ENCODE measurements at places on chromosomes 3 and 15.

- no peak for DNase-seq
These were observed 57.4 kb downstream of the LRTM1 start for GRCh38 chr3:54870423-54870822.

DNA sequence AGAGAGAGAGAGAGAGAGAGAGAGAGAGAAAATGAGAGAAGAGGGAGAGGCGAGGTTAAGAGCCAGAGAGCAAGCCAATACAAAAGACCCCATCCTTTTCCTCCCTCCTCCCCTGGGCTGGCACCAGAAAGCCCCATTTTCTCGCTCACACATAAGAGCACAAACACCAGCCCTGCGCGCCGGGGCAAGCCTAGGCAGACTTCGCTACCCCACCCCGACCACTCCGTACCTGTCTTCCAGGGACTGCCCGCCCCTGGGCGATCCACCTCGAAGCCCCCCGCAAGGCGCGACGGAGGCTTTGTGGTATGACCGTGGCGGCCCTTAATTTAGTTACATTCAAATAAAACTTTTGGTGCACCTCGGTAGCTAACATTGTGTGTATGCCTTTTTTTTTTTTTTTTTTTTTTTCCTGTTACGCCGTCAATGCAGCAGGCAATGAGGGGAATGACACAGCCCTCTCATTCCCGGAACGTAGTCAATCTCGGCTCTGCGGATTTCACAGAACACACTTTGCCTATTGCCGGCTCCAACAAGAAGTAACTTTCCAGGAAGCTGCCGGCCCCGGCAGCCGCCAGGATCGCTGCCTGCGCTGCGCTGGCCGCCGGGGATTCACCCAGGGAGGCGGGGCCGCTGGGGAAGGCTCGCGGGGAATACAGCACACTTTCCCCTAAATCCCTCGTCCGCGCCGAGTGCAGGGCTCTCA is 7.7 kb downstream of the BCL6 start:
- peak; percentile 24 for DNase-seq

DNA sequence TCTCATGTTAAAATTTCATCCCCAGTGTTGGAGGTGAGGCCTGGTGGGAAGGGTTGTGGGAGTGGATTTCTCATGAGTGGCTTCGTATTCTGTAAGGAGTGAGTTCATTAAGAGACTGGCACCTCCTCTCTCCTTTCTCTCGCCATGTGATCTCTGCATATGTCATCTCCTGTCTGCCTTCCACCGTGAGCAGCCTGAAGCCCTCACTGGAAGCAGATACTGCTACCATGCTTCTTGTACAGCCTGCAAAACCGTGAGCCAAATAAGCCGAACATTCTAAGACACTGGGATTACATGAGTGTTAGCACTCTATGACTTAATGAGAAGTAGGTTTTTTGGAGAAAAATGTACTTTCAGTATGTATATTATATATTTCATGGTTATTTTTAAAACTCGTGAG is 6.8 kb upstream of the GABPB1 start:
- DNase-seq, result no peak

DNA sequence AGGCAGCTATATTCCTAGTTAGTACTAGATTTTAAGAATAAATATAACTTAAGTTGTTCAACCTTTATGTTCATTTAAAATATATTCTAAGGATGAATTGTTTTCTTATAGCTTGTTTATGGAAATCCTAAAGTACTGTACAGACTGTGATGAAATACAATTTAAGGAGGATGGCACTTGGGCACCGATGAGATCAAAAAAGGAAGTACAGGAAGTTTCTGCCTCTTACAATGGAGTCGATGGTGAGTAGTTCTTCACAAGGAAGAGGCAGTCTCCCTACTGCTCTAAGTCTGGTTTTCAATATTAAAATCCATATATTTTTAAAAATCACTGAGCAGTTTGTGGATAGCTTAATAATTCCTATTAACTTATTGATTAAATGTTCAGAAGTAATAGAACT is 29.6 kb downstream of the CALML4 start:
- DNase-seq, result no peak

DNA sequence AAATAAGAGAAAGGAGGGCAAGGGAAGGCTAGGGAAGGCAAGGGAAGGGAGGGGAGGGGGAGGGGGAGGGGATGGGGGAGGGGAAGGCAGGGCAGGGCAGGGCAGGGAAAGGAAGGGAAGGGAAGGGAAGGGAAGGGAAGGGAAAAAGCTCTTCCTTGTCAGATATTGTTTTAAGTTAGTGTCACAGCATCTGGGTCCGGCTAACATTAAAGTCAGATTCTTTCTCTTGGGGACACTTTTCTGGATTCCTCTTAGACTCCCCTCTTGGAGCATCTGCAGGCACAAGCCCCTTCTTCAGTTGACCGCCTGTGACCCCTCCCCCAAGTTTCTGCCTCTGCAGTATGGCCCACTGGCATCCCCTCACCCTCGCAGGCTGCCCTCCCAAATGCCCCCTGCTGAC is 26.0 kb downstream of the BFSP2 start:
- DNase-seq, result no peak

All from germinal center (tissue), 1 donor.